ENCODE measurements at places on chromosomes 11 and 22.

GRCh38 chr11:77710358-77710757 lies 72.8 kb upstream of the CLNS1A start:
- DNase-seq = no peak

GRCh38 chr11:46832511-46833214 lies 13.4 kb downstream of the CKAP5 start:
- no peak for DNase-seq

- DNase-seq = no peak
Measured at GRCh38 chr22:40583053-40583741, 53.3 kb downstream of the MRTFA start.

- no peak for DNase-seq
Measured at GRCh38 chr11:64340671-64341335, 799 bp downstream of the CCDC88B start.

DNA sequence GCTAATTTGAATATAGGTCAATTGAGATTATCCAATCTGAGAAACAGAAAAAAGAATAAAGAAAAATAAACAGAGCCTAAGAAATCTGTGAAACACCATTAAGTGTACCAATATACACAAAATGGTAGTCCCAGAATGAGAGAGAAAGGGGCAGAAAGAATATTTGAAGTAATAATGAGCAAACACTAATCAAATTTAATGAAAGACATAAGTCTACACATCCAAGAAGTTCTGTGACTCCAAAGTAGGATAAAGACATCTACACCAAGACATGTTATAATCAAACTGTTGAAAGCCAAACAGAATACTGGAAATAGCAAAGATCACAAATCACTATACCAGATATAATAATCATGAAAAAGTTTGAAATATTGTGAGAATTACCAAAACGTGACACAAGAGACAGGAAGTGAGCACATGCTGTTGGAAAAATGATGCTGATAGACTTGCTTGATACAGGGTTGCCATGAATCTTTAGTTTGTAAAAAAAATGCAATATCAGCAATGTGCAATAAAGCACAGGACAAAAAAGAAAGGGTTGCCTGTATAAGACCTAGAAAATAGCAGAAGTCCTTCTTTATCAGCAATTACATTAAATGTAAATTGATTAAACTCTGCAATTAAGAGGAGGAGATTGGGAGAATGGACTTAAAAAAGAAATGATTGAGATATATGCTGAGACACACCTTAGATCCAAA lies 75.8 kb downstream of the RNF169 start:
- DNase-seq = no peak

DNA sequence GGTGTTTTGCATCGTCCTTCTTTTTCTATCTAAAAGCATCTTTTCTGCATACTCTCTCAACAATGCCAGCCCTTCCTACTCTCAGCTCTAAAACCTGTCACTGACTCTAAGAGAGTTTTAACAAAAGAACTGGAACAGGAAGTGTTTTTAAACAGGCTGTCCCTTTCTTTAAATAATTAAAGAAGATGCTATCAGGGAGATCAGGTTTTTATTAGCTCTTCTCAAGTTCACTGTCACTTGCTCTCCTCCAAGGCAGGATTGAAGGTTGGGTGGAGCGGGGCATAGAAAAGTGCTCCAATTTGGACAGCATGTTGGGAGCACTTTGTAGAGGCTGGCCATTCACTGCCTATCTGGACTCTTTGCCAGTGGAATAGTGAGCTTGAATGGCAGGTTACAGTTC lies 56.4 kb upstream of the BARX2 start:
- no peak for DNase-seq

- DNase-seq = no peak
Measured at GRCh38 chr22:20392983-20393704, 807 bp upstream of the ZNF74 start.

GRCh38 chr11:40877981-40878380 lies 581.5 kb downstream of the LRRC4C start:
- no peak for DNase-seq

- DNase-seq = no peak
Measured at GRCh38 chr22:29827091-29827490, 11.0 kb downstream of the ASCC2 start.

DNA sequence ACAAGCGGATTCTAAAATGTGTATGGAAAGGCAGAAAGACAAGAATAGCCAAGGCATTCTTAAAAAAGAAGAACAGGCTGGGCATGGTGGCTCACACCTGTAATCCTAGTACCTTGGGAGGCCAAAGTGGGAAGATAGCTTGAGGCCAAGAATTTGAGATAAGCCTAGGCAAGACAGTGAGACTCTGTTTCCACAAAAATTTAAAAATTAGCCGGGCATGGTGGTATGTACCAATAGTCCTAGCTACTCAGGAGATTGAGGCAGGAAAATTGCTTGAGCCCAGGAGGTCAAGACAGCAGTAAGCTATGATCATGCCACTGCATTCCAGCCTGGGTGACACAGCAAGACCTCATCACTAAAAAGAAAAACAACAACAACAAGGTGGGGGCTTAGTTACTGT lies 46.0 kb upstream of the PPP2R1B start:
- no peak for DNase-seq

GRCh38 chr11:57904376-57904775 lies 119.3 kb upstream of the OR9Q1 start:
- no peak for DNase-seq

DNA sequence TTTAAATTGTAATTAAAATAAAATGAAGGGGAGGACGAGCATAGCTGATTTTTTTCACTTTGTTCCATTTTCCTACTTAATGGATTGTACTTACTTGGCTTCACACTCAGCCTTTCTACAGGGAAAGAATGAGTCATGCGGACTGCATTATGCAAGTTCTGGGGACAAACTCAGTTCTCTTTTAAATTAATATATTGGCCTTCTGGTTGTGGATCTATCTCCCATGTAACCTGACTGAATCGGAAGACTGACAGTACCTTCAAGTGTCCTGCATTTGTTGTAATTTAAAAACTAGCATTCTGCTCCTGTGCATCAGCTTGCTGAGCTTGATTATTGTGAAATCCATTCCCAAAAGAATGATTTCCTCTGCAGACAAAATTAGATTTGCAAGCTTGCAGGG lies 12.2 kb downstream of the OR8D1 start:
- DNase-seq = no peak

GRCh38 chr11:126669416-126669815 lies 313.9 kb downstream of the ST3GAL4 start:
- DNase-seq = no peak

- no peak for DNase-seq
Measured at GRCh38 chr11:99019696-99020095, 1.1 kb upstream of the CNTN5 start.

DNA sequence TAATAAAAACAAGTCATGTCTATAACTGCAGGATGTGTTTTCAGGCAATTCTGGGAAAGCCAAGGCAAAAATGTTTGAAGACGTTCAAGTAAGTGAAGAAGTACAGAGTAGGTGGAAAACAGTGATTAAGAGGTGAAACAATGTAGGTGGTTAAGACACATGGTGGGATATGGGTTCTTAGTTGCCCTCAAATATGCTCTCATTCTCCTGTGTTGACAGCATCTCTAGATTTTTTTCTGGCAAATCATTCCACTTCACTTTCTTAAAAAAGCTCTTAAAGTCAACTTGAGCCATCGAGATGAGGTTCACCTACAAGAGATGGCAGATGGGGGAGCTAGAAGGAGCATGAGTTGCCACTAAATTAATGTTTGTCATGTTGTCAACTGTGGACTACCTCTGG lies 1041.0 kb upstream of the CNTN5 start:
- DNase-seq = no peak

GRCh38 chr11:79040348-79040747 lies 400.5 kb downstream of the TENM4 start:
- no peak for DNase-seq

GRCh38 chr11:41842673-41843072 lies 383.2 kb upstream of the LRRC4C start:
- DNase-seq = no peak

DNA sequence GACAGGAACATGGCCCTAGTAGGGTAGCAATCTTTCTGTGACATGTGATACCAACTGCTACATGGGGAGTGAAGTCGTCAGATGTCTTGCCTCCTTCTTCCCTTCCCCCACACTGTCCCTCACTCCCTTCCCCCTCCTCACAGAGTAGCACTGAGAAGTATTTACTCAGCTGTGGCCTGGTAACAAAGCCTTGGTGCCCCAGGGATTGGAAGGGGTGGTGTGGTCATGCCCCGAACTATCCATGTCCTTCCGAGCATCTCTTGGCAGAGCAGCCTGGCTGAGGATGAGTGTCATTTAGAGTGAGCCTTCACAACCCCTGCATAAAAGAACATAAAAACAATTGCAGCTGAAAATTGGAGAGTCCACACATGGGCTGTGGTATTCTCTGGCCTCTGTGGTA lies 46.1 kb downstream of the ARFGAP2 start:
- no peak for DNase-seq

DNA sequence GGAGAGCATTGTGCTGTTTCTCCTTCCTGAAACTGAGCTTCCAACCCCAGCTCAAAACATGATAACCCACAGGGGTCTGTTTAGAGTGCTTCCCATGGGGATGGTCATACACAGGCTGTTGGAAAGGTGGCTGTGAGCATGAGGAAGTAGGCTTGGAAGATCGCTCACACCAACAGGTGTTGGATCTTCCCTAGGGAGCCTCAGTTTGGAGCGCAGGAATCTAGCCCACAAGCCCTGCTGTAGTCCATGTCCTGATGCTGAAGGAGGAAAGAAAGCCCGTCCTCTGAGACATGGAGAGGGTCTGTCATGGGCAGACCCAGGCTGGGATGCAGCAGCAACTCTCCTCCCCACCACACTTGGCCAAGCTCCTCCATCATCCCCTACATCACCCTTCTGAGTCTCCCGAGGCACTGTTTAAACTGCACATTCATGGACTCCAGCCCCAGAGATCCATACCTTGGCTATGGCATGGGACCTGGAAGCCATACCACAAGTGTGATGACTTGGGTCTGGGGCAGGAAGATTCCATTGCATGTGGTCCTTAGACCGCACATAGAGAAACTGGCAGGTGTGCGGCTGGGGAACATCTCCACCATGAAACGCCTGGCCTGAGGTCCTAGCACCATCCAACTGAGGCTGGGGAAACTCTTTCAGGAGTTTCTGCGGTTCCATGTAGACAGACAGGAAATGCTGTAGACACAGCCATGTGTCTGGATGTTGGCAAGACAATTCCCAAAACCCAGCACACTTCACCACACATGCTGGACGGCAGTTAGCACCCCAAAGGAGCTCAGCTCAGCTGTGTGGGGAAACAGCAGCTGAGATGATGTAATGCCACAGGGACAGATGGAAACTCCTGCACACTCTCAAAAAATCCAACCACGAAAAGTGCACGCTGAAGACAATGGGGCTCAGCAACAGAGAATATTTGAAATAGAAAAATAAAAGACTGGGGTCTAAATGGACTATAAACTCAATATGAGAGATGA lies 27.6 kb upstream of the TTC12 start:
- no peak for DNase-seq

DNA sequence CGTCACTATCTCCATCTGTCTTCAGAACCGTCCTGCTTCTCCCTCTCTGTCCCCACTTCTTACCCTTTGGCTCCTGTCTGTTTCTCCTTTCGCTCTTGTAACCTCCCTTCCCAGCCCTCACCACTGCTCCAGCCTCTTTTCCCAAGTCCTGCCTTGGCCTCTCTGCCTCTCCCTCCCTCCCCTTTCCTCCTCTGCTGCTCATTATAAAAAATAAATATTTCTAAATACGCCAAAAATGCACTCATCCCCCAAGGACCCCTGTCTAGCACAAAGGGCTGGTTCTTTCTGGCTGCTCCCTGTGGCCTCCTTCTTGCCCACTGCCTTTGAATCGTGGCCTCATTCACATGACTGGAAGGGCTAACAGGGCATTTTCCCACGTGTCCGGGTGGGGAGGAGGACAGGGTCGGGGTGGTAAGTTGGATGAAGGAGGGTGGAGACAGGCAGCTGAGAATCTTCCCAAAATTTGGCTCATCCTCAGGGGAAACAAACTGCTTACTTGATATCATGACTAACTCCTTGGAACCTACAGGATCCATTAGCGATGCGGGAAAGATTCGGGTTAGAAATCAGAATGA lies 26.4 kb upstream of the OAF start:
- no peak for DNase-seq

GRCh38 chr11:72352859-72353551 lies 81.3 kb downstream of the CLPB start:
- no peak for DNase-seq

DNA sequence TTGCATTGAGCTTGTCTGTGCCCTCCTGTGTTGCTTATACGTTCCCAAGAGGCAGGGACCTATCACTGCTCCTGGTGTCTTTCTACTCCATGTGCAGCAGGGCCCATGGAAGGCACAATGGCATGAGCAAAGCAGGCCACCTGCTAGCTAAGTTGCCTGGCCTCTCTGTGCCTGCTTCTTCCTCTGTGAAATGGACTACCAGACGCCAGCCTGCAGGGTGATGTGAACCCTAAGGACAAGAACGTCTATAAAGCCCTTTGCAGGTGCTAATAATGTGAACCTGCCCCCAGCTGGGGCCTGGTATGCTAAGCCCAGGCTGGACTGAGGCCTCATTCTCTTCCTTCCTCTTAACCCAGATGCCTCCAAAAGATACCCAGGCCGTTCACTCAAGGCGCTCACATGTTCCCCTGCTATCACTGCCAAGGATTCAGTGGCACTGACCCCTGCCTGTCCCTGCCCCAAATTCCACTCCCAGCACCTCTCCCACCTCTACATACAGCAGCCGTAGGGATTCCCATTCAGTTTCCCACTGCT lies 4.0 kb downstream of the GUCD1 start:
- no peak for DNase-seq

- no peak for DNase-seq
Measured at GRCh38 chr11:111237926-111238325, 7.6 kb upstream of the POU2AF2 start.

DNA sequence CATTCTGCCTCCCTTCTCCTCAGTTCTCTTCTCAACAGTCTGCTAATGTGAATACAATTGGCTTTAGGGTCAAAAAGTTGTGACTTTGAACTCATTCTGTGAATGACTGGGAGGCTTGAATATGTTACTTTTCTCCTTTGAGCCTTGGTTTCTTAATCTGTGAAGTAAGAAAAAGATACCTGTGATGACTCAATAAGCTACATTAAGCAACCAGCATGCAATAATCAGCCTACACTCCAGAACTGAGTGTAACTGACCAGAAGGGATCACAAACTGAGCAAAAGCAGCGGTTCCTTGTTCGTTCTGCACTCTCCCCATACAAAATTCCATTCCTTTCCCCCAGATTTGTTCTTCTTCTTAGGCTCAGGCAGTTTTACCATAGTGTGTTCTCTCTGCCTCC lies 23.4 kb downstream of the ZNF202 start:
- DNase-seq = no peak

GRCh38 chr22:25660336-25660735 lies 81.7 kb upstream of the MYO18B start:
- no peak for DNase-seq
